ENCODE measurements at places on chromosomes 5 and 9.

GRCh38 chr9:19967888-19968459, 179.1 kb upstream of the SLC24A2 start:
- no peak for DNase-seq

DNA sequence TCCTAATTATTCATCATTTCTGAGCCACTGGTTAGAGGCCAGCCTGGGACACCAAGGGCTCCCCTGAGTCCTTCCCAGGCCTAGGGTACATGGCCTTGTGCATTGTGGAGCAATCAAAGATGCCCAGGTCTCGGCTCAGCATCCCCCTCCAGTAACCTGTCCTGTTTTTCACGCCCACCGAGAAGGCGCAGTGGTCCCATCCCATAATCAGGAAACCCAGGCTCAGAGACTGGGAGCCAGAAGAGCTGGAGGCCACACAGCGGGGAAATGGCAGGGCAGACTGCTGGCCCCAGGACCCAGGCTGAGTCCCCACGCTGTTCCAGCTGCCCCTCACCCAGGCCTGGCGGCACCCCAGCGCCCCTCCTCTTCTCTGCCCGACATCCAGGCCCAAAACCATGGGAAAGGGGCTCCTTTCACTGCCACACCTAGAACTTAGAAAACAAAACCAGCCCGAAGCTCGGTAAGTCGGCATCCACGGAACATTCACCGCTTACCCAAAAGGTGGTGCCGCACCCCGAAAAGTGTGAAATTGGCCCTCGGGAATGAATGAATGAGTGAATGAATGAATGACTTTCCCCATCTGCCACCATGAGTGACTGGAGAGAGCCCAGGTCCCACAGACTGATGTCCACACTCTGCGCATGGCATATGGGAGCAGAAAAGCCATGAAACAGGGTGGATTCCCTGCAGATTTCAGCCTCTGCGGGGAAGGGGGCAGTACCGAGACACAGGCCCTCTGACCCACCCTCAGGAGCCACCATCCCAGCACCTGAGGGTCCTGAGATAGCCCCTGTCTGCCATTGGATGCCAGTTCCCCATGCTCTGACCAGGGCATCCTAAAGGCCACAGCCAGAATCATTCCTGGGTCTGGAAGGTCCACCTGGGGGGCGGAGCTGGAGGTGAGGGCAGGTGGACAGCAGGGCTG, 132.5 kb downstream of the OLFM1 start:
- DNase-seq = no peak

GRCh38 chr5:140251527-140251973, 51.4 kb downstream of the PFDN1 start:
- DNase-seq = peak; percentile 21

- DNase-seq = no peak
Observed at GRCh38 chr9:126514037-126514821, 99.5 kb upstream of the LMX1B start.

- DNase-seq = no peak
Observed at GRCh38 chr5:56128113-56128512, 105.0 kb downstream of the ANKRD55 start.

DNA sequence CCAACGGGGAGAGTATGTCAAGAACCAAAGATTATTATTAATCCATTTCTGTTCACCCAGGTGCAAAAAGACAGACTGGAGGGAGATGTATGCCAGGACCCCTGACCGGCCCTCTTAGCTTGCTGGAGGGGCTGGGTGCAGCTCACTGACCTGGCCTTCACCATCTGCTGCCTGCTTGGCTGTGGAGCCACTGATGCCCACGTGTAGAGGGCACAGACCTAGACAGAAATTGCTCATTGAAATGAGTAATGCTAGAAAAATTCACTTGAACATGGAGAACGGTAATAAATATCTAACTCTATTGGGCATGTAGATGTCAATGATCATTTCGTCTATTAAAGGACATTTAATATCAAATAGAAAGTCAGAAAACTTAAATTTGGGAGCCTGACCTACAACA, 58.8 kb upstream of the ERCC6L2 start:
- DNase-seq = no peak

- DNase-seq = no peak
Observed at GRCh38 chr9:83920469-83920926, 734 bp downstream of the KIF27 start.

DNA sequence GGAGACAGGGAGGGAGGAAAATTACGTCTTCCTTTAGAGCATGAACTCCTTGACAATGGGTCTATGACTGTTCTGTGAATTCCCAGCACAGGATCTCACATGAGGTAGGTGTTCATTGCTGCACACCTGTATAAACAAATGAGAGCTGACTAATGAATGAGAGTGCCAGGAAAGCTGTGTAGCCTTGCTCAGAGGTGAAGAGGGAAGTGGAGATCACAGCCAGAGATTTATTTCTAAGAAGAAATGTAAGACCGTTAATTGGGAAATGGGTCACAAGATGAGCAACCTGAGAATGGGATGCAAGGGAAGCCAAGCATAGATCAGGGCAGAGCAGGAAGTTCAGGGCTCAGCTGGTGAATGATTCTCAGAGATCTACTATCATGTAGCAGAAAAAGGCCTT, 295.1 kb downstream of the CDK5RAP2 start:
- DNase-seq = no peak

- DNase-seq = no peak
Observed at GRCh38 chr9:92652461-92652860, 17.5 kb downstream of the IPPK start.

- no peak for DNase-seq
Observed at GRCh38 chr9:133342069-133342406, 5.9 kb downstream of the MED22 start.

DNA sequence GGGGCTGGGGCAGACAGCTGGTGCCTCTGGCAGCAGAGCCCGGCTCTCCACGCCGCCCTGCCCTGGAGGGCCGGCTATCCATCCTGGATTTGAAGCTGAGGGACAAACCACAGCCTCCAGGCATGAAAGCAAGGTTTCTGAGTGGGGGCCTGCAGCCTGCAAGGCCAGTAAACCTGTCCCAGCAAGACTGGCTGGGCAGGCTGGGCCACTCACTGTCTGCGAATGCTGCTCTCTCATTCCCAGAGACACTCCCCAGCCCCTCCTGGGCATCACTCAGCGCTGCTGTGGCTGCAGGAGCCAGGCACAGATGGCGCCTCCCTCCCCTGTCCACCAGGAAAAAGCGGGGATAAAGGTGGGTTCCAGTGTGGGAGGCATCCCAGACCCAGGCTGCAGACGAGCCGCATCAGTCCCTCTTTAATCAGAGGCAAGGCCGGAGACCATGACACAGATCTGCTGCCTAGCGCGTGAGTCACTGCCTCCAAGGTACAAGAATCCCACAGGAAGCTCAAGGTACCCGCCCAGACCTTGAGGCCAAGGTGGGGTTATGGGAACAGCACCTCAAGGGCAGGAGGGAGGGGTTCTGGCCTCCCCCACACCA, 118.0 kb downstream of the VAV2 start:
- DNase-seq = no peak

- DNase-seq = no peak
Observed at GRCh38 chr9:93168581-93168980, 15.4 kb upstream of the WNK2 start.

- no peak for DNase-seq
Observed at GRCh38 chr5:61850696-61851095, 455.3 kb upstream of the KIF2A start.

GRCh38 chr5:172751761-172752510, 19.1 kb downstream of the DUSP1 start:
- DNase-seq = no peak

- no peak for DNase-seq
Observed at GRCh38 chr9:69276775-69277174, 48.2 kb upstream of the ENTREP1 start.

GRCh38 chr5:126503602-126504104, 80.4 kb downstream of the GRAMD2B start:
- no peak for DNase-seq

DNA sequence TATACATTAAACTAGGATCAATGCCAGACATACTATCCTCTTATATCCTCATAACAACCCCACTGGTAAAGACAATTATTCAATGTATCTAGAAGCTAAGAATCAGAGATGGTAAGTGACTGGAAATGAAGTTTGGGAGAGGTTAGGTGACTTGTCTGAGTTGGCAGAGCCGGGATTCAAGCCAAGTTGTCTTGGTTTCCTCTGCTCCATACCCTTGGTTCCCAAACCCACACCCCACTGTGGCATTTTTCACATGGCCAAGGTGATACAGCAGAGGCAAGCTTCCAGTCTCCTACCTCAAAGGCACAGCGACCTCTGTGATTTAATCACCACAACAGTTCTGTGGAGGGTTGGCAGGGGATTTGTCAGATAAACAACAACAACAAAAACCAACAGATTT, 34.7 kb upstream of the ADRB2 start:
- no peak for DNase-seq

DNA sequence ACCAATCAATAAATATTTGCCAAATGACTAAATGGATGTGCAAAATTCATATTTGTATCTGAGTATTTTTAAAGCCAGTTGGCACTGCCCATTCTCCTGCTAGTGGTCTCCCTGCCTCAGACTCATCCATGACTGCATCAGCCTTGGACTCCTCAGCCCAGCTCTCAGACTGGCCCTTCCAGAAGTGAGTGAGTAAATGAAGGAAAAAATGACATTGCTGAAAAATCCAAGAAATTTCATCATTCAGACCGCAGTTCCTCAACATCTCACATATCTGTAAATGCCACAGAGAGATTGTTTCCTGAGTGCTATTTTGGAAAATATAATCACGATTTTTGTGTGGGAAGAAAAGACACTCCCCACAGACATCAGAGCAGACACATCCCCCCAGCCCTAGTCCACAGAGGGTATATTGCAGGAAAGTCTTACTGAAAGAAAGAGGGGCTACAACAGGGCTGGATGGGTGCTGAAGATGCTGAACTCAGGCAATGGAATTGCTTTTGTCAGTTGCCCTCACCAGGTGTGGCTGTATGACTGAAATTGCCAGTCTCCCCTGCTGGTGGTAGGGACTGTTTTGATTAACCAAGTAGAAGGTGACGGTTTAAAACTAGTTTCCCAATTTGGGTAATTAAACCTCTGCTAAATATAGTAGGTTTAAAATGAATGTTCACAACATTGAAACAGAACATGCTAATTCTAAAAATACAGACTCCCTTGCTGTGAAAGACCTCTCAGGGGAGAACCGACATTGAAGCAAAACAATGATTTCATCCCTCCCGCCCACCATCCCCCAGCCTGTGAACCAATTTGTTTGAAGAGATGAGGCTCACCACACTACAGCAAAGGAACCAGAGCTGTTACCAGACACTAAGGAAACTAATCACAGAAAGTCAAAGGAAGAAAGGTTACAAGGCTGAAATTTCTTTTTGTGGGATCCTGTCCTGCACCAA, 158.8 kb downstream of the DEPDC1B start:
- DNase-seq = no peak

GRCh38 chr5:51053361-51053760, 329.9 kb upstream of the ISL1 start:
- no peak for DNase-seq

DNA sequence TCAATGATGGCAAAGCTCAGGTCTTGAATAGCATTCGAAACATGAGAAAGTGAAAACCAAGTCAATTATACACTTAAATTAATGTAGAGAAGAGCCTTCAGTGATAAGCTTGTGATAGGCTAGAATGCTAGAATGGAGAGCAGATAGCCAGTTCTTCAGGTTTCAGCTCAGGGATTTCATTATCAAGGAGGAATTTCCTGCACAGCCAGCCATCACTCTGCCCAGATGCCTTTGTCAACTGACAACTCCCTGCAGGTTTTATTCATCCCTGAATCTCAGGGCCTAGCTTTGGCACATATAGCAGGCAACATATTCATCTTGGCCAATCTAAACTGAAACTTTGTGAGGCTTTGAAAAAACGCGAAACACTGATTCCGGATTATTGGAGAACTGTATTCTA, 199.3 kb upstream of the CDH6 start:
- no peak for DNase-seq

- DNase-seq = no peak
Observed at GRCh38 chr5:74670396-74671038, 14.5 kb upstream of the HEXB start.

DNA sequence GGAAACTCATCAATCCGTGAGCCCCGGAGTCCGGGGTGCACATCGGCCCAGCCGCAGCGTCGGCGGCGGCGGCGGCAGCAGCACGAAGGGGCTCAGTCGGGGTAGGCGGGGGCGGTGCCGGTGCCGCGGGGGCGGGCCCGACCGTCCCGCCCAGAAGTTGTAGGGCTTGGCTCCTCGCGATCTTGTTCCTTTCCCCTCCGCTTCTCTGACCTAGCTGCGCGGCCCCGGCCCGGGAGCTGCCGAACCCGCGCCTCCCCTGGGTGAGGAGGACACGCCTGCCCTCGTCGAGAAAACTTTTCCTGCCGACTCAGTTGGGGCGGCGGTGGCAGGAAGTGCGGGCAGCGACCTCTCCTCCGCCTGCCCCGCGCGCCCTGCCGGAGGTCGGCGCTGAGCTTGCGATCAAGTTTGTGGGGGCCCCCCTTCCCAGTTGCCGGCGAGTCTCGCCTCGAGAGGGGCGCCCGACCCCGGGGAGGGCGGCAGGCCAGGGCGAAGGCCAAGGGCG, at the start of gene MAN2A1:
Gene MAN2A1, plus strand, starts transcription at position 188 of the 502 bp plus-strand sequence. CDS start 491 bp downstream, outside the sequence.
- DNase-seq = peak; percentile 60

DNA sequence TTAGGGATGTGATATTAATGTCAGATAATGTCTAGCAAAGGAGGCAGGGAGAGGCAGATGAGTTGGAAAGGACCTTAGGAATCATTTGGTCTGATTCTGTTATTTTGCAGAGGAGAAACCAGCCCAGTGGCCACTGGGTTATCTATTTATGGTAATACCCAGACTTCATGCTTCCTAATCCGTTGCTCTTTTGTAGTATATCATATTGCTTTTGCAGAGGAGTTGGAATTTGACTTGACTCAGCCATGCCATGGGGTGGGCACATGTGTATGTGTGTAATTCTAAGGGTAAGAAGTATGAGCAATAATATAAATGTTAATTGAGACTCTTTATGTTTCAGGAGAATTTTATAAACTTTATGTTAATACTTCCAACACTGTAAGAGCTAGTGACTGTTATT, 7.3 kb downstream of the GPR21 start:
- no peak for DNase-seq

GRCh38 chr5:21236104-21236503, 1248.1 kb upstream of the CDH18 start:
- DNase-seq = no peak

GRCh38 chr9:115042781-115043509, 75.0 kb downstream of the TNC start:
- no peak for DNase-seq

Measured in activated CD4-positive, CD25-positive, alpha-beta regulatory T cell treated with anti-CD3 and anti-CD28 coated beads, Interleukin-2, amount 50 U/mL, for 16 hours (primary cell).